ENCODE measurements at places on chromosomes 2 and 18.
A peak's percentile ranks its signal among the peaks of the same experiment; 100 is the strongest.

GRCh38 chr2:60570251-60570650, 16.8 kb upstream of the BCL11A start:
- no peak for DNase-seq

- DNase-seq = no peak
Measured at GRCh38 chr2:121362774-121363173, 77.8 kb upstream of the TFCP2L1 start.

- DNase-seq = peak; percentile 17
Measured at GRCh38 chr2:95574506-95574905, 17.3 kb upstream of the TRIM43 start.

- no peak for DNase-seq
Measured at GRCh38 chr2:204692790-204693189, 147.5 kb downstream of the PARD3B start.

DNA sequence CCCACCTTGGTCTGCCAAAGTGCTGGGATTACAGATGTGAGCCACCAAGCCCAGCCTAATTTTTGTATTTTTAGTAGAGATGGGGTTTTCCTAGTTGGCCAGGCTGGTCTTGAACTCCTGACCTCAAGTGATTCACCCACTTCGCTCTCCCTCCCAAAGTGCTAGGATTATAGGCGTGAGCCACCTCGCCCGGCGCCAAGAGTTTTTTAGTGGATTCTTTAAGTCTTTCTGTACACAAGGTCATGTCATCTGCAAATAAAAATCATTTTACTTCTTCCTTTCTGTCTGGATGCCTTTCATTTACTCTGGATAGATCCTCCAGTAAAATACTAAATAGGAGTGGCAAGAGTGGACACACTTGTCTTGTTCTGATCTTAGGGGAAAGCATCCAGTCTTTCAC, 61.7 kb downstream of the KCMF1 start:
- DNase-seq = no peak

- DNase-seq = no peak
Measured at GRCh38 chr2:241237047-241237446, 48.6 kb downstream of the ANO7 start.

- DNase-seq = no peak
Measured at GRCh38 chr18:76668119-76668518, 154.2 kb upstream of the ZNF236 start.

DNA sequence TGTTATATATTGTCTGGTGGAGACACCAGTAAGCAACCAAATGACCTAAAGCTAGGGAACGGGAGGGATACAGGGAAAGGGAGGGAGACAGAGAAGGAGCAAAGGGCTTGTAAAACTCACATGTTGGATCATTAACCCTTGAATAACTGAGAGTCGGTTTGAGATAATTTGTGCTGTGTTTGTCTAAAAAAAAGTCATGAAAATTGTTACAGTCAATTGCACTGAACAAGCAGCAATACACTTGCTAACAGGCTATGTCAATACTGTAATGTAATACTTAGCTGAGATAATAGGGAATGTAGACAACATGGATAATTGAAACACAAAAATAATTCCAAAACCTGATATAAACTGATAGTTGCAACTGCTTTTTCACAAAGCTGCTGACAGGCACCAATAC, 71.3 kb upstream of the ZNF521 start:
- DNase-seq = no peak

DNA sequence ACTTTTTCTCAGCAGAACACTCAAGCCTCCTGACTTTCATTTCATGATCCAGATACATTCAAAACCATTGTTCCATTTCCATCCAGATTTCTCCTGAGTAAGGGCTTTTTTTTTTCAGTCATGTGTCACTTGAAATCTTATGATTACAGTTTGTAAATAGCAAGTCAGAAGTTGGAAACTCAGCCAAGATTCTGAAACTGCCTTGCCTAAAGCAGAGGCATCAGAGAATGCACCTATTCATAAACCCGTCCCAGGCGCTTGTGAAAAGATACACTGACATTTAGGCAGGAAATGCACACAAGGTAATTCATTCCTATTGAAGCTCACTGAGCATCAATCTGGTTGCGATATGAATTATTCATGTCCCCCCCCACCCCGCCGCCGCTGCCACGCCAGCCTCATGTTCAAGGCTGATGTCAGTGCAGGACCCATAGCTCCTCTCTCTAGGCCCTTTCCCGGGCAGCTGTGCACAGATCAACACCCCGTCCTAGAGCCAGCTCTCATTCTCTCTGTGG, 30.4 kb upstream of the MGAT4A start:
- no peak for DNase-seq

GRCh38 chr2:191885098-191885497, 38.2 kb upstream of the CAVIN2 start:
- no peak for DNase-seq

DNA sequence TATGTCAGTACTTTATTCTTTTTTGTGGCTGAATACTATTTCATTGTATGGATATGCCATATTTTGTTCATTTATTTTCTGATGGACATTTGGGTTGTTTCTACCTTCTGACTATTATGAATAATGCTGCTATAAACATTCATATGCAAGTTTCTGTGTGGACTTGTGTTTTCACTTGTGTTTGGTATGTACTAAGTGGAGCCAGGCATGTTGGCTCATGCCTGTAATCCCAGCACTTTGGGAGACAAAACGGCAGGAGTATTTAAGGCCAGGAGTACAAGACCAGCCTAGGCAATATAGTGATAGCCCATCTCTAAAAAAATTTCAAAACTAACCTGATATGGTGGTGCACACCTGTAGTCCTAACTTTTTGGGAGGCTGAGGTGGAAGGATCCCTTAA, 23.3 kb downstream of the MARCHF7 start:
- DNase-seq = no peak

GRCh38 chr2:68968221-68968620, 6.2 kb upstream of the GKN1 start:
- DNase-seq = no peak

GRCh38 chr2:73868204-73868978, 24.4 kb upstream of the ACTG2 start:
- DNase-seq = no peak

DNA sequence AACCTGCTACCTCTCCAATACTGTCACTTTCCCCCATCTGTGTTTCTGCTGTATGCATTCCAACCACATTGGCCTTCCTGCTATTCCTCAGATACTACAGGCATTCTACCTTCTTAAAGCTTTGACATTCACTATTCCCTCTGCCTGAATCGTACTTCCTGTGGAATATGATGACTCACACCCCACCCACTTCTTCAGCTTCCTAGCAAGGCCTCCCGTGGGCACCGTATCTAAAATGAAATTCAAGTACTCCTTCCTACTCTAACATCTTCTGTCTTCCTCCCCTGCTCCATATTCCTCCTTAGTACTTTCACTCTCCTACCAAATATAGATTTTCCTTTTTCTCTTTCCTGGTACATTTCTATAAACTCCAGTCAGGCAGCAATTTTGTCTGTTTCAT, 710.4 kb downstream of the RNF144A start:
- DNase-seq = peak; percentile 56

GRCh38 chr2:189646521-189646920, 14.7 kb upstream of the ASNSD1 start:
- no peak for DNase-seq

- no peak for DNase-seq
Measured at GRCh38 chr2:49226360-49226759, 72.0 kb upstream of the FSHR start.

- no peak for DNase-seq
Measured at GRCh38 chr2:187769437-187769836, 215.2 kb upstream of the TFPI start.

DNA sequence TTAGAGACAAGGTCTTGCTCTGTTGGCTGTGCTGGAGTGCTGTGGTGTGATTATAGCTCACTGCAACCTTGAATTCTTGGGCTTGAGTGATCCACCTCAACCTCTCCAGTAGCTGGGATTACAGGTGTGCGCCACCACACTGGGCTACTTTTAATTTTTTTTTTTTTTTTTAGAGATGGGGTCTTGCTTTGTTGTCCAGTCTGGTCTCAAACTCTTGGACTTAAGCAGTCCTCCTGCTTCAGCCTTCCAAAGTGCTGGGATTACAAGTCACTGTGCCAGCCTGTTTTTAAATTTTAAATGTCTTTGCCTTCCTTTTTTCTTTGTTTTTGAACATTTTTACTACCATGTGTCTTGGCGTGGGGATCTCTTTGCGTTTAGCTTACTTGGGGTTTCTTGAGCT, 32.5 kb downstream of the TAF4B start:
- DNase-seq = no peak

DNA sequence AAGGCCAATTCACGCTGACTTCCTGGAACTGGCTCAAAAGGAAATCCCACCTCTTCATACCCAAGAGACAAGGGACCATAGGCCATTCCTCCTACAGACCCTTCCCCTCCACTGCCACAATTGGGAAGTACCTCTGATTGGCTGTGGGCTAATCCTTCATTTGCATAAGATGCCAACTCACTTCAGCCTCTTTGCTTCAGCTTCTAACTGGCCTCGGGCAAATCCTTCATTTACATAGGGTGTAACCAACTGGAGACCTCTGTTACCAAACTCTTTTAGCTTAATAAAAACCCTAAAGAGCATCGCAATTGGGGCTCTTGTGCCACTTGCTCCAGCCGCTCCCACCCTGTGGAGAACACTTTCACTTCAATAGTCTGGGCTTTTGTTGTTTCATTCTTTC, 38.2 kb downstream of the MC2R start:
- no peak for DNase-seq
